NCI-H1105 treated with DMSO at 0.1 percent for 48 hours (cell line): ENCODE measurements at places on chromosomes 11 and 22.
A peak's percentile ranks its signal among the peaks of the same experiment; 100 is the strongest.

- no peak for DNase-seq
These were observed 38.1 kb upstream of the SYT7 start for GRCh38 chr11:61618978-61619377.

DNA sequence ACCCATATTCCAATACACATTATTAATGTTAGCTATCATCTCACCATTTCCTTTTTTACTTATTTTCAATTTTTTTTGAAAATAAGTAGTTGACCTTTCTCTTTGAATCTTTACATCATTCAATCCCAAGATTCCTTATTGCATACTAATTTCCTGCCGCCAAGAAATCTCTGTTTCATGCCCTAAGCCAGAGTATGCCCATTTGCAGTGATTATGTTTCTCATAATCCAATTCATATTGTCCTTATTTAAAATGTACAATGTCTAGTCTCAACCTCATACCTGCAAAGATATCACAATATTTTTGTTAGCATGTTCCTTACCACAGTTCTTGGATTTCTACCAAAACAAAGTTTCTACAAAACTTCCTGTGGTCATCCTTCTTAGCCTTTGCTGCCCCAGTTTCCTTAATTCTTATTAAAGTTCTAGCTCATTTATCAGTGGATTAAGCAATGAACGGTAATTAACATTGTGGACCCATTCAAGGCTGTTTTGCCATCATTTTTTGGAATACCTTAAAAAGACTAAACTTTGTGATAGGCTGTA lies 75.3 kb downstream of the CD44 start:
- DNase-seq: no peak

GRCh38 chr11:125451400-125452124 lies 44.5 kb downstream of the FEZ1 start:
- peak; percentile 13 for DNase-seq

DNA sequence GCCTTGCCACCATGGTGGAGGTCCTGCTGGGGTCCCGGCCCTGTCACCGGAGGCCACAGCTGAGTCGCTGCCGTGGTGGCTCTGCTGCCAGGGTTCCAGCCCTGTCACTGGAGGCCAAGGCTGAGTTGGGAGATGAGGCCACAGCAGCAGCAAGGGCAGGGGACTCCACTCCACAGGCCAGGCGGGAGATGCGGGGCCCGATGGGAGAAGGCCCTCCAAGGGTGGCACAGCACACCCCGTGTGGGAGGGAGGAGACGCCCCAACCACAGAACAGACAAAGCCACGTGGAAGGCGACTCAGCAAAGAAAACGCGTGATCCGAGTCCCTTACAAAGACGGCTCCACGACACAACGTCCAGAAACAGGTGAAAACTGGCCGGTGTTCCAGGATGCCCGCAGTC lies 159.3 kb downstream of the BRD1 start:
- no peak for DNase-seq

GRCh38 chr11:66720899-66721470 lies 8.0 kb downstream of the SPTBN2 start:
- DNase-seq: no peak

DNA sequence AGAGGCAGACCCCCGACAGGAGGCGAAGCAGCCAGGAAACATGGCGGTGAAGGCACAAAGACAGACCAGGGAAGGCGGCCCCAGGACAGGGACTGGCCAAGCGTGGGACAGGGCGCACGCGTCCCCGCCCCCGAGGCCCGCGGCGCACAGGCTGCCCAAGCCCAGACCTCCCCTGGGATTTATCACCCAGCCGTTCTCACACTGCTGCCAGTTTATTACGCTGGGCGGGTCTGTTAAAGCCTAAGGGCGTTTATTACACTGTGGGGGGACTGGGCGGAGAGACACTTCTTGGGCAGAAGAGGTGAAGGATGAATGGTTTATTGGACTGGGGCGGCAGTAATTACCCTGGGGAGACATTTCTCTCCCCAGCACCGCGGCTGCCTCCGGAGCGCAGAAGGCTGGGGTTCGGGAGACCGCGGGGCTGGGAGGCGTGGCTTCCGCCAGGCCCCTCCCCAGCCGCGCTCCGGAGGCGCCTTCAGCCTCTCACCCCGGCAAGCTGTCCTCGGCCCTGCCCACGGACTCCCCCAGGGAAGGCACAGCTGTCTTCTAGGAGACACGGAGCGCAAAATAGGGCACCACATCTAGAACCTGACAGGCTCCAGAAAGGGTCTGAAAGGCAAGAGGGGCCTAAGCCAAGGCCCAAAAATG lies 47.1 kb downstream of the SLC22A12 start:
- DNase-seq: no peak

DNA sequence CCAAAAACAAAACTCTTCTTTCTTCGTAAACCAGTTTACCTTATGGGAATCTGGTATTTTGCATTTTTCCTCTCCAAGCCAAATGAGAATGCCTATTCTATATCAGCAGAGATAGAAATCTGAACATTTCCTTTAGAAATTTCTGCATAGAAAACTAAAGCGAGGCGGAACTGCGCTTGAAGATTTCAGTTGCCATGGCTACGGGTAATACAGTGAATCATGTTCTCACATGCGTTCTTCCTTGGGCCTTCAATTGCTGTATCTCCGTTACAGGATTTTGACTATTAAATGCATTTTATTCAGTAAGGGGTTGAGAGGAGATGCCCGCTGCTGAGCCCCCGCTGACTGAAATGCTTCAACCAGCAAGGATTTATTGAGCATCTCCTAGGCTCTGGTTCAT lies 108.2 kb upstream of the CRYBB3 start:
- DNase-seq: no peak

DNA sequence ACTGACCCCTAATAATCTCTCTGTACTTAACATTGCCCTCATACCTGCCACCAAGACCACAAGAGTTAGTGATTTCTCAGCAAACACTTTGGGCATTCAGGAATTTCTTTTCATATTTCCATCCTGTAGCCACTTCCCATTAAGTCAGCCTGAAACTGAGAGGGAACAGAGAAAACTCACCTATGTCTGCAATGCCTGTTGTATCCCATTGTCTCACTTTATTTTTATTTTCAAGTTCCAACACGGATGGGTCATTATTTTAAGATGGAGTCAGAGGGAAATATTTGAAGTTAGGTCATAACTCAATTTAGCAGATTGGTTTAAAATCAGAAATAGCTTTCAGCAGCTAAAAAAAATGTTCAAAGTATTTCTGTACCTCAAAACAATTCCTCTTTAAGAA lies 937.8 kb upstream of the CHORDC1 start:
- DNase-seq: no peak

- no peak for DNase-seq
These were observed 4.7 kb upstream of the AP1B1 start for GRCh38 chr22:29393019-29393608.

GRCh38 chr11:126329644-126330211 lies 25.8 kb upstream of the ST3GAL4 start:
- DNase-seq: no peak

DNA sequence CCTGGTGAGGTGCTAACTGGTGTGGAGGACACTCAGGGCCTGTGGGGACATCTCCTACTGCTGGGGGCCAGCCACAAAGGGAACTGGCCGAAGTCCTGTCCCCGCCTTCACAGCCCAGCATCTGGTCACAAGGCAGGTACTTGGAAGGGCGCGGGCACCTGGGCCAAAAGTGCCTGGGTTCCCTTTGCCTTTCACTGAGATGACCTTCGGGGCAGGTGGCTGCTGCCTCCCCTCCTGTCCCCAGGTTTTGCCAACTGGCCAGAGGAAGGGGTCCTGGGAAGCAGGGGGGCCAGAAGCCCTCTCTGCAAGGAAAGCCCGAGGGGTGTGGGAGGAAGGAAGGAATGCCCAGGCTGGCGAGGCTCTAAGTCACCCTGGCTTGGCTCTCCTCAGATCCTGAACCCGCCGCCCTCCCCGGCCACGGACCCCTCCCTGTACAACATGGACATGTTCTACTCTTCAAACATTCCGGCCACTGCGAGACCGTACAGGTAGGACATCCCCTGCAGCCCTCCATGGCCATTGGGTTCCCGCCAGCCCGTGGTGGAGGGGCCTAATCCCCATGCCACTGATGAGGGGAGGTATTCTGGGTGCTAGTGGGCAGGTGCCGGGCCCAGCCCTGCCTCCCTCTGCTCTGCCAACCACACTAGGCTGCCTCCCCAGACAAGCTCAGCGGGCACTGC lies 14.4 kb upstream of the PPP6R3 start:
- DNase-seq: no peak

- DNase-seq: no peak
These were observed 7.0 kb upstream of the SLC1A2 start for GRCh38 chr11:35426351-35426750.

DNA sequence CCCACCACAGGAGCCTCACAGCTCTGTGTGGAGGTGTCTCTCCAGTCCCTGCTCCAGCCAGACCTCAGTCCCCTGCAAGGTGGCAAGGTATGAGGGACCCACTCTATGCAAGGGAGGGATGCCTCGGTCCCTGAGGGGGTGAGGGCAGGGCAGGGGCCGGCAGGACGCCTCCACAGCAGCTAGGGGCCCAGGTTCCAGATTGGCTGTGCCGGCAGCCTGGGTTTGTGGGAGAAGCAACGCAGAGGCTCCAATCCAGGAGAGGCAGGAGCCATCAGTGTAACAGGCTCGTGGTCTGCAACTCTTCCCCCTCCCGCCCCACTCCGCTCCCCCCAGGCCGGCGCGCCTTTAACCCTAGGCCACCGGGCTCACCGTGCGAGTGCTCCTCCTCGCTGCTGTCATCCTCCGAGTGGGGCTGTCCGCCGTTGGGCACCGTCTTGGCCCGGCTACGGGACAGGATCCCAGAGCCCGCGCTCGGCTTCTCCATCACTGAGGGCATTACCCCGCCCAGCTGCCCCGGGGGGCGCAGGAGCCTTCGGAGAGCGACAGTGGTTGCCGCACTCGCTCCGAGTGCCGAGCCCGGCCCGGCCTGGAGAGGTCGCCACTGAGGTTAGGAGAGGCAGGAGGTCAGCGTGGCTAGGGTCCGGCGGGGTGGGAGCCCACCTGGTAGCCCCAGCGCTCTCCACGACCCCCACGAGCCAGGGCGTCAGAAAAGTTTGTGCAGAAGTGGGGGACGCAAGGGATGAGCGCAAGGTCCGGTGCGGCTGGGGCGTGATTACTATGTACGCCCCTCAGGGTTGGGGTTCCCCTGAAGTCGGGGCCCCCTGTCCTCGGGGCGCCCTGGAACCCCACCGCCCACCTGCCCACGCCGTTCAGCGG lies 765 bp downstream of the RCOR2 start:
- DNase-seq: peak; percentile 39

DNA sequence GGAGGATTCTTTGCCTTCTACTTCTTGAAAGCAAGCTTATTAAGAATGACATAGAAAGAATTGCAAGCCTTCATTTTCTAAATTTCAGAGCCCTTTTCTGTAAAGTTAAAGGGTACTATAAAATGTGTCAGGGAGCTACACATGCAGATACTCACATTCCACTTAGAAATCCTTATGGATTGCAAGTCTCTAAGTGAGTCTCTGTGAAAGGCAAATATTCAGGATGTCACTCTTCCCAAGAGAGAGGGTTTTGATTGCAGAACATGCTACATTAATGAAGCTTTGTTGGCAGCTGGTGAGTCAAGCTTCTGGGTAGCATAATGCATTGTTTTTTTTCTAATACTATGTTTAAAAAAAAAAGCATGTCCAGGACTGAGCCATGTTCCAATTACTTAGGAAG lies 369.2 kb downstream of the DCDC1 start:
- DNase-seq: no peak

DNA sequence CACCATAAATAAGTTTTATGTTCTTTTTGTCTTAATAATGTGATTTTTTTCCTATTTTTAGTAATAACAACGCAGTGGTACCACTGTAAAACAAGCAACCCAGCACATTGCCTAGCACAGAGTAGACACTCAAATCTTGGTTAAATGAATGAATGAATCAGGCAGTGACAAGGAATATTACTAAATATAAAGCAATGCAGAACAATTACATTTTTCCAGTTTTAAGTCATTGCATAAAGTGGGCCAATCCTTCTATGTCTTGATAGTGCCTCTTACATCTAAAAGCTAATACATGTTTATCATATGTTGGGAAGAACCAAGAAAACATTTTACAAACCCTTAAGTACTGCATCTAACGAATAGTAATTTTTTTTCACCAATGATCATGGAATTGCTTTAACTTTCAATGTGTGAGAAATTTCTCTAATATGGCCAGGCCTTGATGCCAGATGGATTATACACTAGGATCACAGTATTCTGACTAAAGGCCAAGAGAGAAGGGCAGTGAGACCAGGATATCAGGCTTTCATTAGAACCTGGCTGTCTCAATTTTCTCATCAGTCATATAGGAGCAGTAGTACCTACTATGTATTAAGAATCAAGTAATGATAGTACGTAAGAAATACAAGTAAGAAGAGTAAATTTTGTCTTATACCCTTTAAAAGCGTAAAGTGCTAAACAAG lies 88.5 kb downstream of the TRIM44 start:
- DNase-seq: no peak

DNA sequence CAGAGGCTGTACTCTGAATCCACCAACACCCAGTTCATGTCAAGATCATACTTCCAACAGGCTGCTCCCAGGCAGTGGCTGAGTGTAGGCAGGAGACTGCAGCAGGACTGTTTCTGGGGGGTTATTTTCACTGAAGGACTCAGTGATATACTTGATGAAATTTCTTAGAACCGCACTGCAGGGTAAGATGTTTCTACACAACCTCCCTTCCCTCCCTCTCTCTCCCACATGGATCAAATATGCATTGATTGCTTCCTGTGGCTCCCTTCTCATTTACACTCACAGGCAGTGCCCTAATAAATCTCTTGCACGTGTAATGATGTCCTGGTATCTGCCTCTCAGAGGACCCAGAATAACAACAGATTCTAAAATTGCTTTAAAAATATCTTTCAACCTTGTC lies 251.3 kb upstream of the CCDC179 start:
- no peak for DNase-seq

DNA sequence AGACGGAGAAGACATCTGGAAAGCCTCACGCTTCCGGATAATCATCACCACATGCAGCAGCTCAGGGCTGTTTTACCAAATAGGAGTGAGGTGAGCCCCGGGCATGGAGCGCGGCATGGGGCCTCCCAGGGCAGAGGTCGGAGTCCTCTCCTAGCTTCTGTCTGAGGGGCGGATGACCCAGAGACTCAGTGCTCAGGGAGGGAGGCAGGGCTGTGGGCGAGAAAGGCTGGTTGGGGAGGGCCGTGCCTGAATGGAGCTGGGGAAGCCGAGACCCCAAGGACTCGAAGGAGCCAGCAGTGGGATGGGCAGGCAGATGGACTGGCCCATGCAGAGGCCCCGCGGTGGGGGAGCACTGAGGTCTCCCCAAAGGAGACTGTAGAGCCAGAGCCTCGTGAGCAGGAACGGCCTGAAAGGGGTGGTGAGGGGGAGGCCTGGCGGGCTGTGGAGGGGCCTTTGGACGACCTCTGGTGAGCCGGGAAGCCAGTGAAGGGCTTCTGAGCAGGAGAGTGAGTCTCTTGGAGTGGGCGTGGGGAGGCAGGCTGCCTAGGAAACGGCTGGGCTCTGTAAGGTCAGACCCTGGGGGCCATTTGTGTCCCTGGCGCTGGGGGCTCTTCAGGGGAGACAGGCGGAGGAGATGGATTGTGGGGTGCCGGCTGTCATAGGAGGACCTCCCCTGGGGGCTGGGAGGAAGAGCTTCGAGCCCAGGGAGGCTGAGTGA lies 24.7 kb upstream of the PANX2 start:
- no peak for DNase-seq

- DNase-seq: no peak
These were observed 939.7 kb downstream of the DLG2 start for GRCh38 chr11:84687433-84687832.
